ENCODE measurements at places on chromosomes 11 and 22.

- DNase-seq: no peak
Measured at GRCh38 chr11:36407356-36407755, 102.7 kb downstream of the TRAF6 start.

- DNase-seq: no peak
Measured at GRCh38 chr22:34036931-34037330, 116.7 kb upstream of the LARGE1 start.

DNA sequence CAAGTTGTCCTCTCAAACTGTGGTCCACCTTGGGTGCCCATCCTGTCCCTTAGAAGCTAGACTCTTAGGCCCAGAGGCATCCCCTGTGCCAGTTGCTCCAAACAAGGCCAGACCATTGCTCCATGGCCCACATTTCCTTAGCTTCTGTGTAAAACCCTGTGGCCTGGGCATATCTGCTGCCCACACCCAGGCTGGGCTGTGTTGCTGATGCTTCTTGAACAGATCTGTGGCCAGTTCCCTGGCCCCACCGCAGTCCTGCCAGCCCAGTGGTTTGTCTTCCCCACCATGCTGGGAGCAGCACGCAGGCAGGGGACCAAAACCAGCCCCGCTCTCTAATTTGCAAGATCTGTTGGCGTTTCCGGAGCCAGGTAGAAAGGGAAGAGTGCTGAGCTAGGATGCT lies 72.2 kb downstream of the CSNK2A3 start:
- DNase-seq: no peak

DNA sequence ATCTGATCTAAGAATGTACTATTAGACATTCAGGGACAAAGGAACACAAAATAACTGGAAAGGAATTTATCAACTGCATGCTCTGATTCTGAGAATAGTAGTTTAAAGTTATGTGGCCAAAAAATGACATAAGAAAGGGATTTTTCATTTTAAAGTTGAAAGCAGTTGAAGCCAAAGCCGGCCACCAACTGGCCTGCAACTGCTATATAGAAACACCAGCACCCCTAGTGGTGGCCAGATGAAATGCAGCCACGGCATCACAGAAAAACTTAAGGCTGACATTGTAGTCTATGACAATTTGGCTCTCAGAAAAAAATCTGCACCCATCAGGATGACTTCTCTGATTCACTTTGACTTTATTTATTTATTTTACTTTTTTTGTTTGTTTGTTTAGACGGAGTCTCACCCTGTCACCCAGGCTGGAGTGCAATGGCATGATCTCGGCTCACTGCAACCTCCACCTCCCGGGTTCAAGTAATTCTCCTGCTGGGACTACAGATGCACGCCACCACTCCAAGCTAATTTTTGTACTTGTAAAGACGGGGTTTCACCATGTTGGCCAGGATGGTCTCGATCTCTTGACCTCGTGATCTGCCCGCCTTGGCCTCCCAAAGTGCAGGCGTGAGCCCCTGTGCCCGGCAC lies 59.2 kb downstream of the SLC35F2 start:
- DNase-seq: peak; percentile 56

DNA sequence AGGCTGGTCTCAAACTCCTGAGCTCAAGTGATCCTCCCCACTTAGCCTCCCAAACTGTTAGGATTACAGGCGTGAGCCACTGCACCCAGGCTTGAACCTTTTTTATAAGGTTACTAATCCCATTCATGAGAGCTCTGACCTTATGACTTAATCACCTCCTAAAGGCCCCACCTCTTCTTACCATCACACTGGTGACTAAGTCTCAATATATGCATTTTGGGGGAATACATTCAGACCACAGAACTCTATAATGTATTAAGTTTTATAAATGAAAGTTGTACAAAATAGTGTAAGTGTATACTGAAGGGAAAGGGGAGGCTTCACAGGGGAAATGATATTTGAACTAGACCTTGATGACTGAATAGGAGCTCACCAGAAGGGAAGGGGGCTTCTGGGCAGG lies 28.4 kb upstream of the RBFOX2 start:
- DNase-seq: no peak

GRCh38 chr11:134578807-134579723 lies 167.0 kb upstream of the B3GAT1 start:
- DNase-seq: no peak

DNA sequence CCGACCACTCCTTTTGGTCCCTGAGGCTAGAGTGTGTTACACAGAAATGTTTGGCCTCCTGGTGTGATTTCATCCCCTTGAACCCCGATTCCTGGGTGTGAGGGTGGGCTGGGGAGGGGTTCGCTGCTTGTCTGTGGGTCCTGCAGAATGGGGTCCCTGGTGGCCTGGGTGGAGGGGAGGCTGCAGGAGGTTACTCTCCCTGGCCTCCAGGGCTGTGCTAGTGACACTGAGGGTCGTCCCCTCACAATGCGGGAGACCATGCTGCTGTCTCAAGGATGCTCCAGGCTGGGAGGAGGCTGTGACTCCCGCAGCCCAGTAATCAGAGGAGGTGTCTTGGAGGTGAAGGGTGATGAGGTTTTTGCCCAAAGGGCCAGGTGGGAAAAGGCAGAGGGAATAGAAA lies 17.0 kb upstream of the OMP start:
- no peak for DNase-seq

GRCh38 chr22:37045958-37046357 lies 5.6 kb upstream of the KCTD17 start:
- DNase-seq: no peak

GRCh38 chr11:4839851-4840549 lies 9.0 kb downstream of the OR51S1 start:
- no peak for DNase-seq

DNA sequence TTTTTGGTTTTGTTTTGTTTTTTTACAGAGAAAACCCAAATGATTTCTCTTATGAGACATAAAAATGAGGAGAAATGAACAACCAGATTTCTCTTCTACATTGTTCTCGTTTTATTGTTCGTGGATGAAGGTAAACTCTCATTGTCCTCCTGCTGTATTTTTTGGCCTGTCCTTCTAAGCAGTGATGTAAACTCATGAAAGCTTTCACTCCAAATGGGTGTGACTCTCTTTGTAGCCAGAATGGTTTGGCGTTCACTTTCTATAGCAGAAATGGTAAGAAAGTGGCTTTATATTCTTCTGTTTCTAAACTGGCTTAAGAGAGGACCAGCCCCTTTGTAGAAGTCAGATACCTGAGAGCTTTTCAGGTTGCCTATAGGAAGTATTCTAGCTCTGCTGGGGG lies 15.5 kb upstream of the BMAL1 start:
- DNase-seq: no peak

- DNase-seq: no peak
Measured at GRCh38 chr22:36289406-36289870, 36.5 kb downstream of the APOL1 start.

- DNase-seq: no peak
Measured at GRCh38 chr11:57651408-57651807, 1.7 kb upstream of the YPEL4 start.

DNA sequence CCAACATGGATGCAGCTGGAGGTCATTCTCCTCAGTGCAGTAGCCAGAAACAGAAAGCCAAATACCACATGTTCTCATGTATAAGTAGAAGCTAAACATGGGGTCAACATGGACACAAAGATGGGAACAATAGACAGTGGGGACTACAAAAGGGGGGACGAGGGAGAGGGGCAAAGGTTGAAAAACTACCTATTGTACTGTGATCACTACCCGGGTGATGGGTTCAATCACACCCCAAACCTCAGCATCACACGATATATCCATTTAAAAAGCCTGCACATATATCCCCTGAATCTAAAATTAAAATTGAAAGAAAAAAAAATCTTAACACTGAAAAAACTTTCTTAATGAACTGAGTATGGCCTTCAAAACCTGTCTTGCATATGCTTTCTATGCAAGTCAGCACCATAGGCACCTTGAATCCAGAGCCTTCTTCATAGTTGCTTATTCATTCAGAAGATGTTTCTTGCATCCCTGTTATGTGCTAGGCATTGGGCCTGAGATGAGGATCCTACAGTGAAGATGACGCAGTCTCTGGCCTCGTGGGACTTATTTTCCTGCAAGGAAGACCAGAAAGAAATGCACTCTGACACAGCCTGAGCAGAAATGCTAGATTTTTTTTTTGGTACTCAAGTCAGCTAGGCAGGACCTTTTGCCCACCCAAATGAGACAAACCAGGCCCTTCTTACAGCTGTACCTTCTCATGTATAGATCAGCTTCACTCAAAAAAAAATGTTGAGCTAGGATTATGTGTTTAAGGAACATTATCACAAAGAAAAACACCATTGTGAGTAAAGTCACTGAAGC lies 21.0 kb downstream of the NNMT start:
- DNase-seq: no peak

DNA sequence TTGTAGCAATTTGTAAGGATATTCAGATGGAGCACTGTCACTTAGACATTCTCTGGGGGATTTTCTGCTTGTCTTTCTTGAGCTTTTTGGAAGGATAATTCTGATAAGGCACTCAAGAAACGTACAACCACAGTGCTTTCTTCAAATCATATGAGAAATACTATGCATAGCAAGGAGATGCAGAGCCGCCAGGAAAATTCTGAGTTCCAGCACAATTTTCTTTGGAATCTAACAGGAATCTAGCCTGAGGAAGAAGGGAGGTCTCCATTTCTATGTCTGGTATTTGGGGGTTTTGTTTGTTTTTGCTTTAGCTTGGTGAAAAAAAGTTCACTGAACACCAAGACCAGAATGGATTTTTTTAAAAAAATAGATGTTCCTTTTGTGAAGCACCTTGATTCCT lies 9.9 kb downstream of the PRSS23 start:
- DNase-seq: no peak

GRCh38 chr11:47391077-47391583 lies 12.8 kb upstream of the SPI1 start:
- peak; percentile 36 for DNase-seq

DNA sequence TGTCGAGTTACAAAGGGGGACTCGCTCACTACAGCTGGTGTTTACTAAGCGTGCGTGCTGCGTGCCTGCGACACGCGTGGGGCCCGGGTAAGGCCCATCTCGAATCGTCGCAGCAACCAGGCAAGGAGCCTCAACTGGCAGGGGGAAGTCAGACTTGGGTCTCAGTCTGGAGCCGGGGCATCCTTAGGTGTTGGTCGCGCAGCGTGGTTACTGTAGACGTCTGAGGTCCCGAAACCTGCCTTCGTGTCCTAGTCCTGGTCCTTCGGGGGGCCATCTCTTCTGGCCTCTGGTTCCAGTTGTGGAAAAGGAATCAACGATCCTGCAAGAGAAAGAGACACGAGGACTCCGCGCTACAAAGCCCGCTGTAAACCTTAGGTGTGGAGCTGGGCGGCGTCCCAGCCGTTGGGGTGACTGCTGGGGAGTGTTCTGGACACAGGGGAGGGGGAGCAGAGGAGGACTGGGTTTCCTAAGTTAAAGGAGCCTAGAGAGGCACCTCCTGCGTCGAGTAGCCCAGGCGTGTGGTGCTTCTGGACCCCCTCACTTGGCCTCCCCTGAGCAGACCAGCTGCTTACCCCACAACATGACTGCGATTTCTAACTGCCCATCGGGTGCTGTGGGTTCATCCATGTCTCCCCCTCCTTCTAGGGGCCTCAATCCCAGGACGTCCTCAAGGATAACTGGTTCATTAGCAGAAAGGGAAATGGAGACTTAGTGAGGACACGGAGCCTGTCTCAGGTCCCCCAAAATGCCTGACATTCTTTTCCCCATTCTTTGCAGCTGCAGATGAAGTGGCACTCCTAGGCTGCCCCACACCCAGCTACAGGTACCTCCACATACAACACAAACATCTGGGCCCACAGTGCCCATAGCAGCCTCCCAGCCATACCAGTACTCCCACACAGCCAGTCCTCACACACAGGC lies 4.9 kb upstream of the WNT11 start:
- DNase-seq: no peak

DNA sequence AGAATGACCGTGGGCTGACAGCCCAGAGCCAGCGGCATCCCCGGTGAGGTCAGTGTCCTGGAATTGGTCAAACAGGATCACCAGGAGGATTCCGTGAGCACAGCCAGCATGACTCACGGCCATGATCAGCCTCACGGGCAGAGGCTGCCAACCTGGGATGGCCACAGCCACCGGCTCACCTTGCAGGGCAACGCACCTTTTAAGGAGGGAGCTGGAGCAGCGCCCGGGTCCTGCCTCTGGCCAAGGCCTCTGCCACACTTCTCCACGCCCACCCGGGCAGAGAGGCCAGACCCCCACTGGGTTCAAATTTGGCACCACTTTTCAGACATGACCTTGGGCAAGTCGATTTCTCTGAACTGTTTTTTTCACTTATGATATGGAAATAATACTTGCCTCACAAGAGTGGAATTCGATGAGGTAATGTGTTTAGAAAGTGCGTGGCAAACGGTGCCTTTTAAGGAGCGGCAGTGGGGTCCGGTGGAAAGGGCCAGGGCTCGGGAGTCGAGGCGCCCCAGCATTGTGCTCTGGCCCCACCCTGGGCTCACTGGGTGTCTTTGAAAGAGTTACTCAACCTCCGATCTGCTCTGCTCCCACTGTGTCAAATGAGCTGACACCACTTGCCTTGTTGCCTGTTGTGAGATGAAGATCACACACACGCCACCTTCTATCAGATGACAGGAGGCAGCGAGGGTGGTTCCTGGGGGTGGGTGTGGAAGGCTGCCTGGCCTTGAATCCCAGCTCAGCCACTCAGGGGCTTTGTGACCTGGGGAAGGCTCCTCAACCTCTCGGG lies 16.0 kb downstream of the TXN2 start:
- DNase-seq: no peak

DNA sequence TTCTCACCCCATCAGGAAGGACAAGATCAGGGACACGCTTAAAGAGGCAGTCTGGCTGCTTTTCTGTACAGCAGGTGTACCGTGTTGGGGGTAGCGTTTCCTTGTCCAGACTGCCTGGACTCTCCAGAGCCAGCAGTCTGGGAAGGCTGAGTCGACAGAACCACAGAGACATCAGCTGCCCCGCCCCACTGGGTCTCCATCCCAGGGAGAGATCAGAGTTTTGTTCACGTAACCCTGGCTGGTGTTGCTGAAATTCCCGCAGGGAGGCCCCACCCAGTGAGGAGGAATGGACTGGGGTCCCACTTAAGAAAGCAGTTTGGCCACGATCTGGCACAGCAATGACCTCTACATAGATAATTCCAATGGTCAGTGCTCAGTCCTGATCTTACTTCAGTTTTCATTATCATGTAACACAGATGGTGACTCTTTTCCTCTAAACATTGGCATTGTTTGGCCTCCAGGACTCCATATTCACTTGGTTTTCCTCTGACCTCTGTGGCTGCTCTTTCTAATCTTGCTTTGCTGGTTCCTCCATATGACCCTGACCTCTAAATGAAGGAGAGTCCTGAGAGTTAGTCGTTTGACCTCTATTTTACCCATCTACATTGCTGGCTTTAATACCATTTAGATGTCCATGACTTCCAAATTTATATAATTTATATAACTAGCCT lies 89.6 kb upstream of the LRRC55 start:
- no peak for DNase-seq

- no peak for DNase-seq
Measured at GRCh38 chr22:32378707-32379272, 21.1 kb downstream of the RFPL3 start.

DNA sequence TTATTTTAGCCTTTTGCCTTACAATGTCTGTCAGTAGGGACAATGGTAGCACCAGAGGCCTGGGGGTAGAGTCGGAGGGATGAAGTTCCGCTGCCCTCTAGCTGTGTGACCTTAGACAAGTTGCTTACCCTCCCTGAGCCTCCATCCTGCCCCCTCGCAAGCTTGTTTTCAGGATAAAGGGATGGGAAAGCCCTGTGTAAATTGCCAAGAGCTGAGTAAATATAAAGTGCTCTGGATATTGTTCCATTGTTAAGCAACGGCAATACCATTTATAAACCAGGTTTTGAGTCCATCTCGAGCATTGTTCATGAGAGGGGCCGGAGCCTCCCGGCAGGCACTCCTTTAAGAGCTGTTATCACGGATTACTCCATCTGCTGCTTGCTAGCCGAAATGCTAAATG lies 72.9 kb downstream of the ZBTB16 start:
- no peak for DNase-seq

GRCh38 chr11:114762408-114762807 lies 84.1 kb downstream of the NXPE2 start:
- DNase-seq: no peak
